NCI-H187 treated with DMSO at 0.1 percent for 48 hours (cell line): ENCODE measurements at places on chromosomes 13 and 19.

DNA sequence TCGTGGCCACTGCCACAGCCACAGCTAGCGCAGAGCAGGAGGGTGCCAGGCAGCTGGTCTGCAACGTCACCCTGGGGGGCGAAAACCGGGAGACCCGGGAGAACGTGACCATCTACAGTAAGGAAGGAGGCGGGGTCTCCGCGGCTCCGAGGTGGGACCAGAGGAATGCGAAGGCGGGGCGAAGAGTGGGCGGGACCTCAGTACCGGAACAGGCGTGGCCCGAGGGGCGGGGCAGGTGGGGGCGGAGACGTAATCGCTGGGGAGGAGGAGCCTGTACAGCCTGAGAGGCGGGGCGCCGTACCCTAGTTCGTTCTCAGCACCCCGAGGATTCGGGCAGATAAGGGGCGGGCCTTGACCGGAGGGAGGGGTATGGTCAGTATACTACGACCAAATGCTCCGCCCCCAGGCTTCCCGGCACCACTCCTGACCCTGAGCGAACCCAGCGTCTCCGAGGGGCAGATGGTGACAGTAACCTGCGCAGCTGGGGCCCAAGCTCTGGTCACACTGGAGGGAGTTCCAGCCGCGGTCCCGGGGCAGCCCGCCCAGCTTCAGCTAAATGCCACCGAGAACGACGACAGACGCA lies 2.5 kb downstream of the ICAM5 start:
- DNase-seq: no peak

- DNase-seq: no peak
Observed at GRCh38 chr19:43957891-43958290, 6.9 kb downstream of the ZNF221 start.

- no peak for DNase-seq
Observed at GRCh38 chr13:32031025-32031814, at the start of gene FRY. TSS of gene FRY (plus strand) at chr13:32031774. CDS start at chr13:32031796, 22 bp downstream.

DNA sequence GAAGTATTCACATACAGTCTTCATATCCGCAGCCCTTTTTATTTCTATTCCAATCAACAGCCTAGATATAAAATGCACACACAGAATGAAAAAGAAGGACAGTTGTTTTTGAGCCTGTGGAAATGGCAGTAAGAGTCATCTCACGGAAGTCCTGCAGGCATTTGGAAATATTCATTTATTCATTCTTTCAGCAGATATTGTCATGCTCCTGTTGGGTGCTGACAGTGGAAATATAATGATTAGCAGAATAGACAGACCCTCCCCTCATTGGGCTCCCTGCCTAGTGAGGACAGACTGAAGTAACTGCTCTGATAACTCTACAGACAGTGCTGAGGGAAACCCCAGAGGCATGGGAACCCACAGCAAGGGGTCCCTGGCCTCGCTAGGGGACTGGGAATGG lies 392.3 kb downstream of the FOXO1 start:
- DNase-seq: no peak

GRCh38 chr13:93963266-93964145 lies 516.0 kb downstream of the DCT start:
- DNase-seq: no peak

- DNase-seq: no peak
Observed at GRCh38 chr19:35155441-35155840, 906 bp downstream of the FXYD5 start.

GRCh38 chr13:51628059-51628852 lies 44.0 kb downstream of the WDFY2 start:
- no peak for DNase-seq

GRCh38 chr13:44620057-44620456 lies 43.9 kb upstream of the TSC22D1 start:
- no peak for DNase-seq

DNA sequence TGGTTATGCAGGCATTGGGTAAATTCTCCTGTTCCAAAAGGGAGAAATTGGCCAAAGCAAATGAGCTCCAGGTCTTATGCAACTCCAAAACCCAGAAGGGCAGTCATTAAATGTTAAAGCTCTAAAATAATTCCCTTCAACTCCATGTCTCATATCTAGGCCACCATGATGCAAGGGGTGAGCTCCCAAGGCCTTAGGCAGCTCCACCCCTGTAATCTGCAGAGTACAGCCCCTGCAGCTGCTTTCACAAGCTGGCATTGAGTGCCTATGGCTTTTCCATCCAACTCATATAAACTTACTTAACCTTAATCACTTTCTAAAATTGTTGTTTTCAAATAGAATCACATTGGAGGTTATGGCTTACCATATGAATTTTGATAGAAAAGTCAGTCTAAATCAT lies 44.7 kb upstream of the ZNF429 start:
- no peak for DNase-seq

- DNase-seq: no peak
Observed at GRCh38 chr13:22289711-22290110, 618.8 kb downstream of the FGF9 start.

DNA sequence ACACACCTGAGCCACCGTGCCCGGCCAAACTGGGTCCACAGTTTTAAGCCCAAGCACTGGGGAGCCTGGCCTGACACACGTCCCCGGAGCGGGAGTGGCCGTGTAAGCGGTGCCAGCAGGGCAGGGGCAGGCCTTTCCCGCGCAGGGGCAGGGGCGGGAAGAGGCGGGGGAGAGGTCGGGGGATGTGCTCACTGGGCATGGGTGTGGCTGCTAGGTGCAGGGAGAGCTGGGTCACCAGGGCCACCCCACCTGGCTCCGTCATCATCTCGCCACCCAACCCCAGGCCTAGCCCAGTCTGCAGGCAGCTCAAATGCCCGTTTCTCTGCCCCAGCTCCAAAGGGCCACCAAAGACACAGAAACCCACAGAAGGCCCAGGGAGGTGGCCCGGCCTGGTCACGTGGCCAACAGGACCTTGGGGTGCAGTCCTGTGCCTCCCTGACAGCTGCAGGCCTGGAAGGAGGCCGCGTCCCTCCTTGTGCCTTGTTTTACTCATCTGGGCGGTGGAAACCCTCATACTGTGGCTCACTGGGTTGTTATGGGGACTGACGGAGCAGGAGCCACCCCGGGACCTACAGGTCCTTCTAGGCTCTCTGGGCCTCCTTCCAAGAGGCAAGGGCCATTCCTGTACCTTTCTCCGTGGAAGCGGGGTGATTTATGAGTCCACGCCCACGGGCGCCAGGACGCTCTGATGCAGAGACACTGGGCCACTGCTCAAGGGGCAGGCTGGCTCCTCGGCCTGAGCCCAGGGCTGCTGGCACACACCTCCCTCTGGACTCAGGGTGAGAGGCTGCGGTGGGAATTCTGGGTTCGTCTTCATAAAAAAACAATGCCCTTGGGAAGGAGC lies 27.7 kb downstream of the MAP2K2 start:
- DNase-seq: no peak

DNA sequence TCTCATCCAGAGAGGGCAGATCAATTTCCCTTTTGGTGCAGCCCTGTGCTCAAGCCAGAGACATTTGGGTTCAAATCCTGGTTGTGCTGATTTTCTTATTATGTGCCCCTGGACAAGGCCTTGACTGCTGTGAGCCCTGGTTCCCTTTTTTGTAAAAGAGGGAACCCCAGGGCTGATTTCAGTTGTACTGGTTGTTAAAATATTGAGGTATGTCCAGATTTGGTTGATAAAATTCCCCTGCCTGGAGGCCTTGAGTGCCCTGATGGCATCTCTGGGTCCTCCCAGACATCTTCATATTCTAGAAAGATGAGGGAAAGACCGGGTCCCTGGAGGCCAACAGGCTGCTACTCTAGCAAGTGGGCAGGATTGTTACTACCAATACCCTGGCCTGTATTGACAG lies 14.4 kb upstream of the PLAUR start:
- no peak for DNase-seq

DNA sequence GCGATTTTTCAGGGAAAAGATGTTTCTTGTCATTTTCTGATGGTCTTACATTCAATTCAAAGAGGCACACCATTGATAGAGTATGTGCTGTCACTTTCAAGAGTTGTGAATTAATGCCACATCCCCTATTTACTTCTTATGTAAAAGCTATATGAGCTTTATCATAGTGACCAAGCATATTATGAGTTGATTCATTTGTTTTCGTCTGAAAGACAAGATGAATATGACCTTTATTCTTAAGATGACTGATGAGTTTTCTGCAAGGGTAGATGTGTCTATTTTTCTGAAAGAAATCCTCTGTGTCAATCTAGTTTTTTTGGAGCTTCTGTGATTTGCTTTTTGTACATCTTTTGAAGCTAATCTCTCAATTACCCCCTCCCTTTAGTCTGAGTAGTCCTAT lies 676.3 kb upstream of the ARGLU1 start:
- DNase-seq: no peak

DNA sequence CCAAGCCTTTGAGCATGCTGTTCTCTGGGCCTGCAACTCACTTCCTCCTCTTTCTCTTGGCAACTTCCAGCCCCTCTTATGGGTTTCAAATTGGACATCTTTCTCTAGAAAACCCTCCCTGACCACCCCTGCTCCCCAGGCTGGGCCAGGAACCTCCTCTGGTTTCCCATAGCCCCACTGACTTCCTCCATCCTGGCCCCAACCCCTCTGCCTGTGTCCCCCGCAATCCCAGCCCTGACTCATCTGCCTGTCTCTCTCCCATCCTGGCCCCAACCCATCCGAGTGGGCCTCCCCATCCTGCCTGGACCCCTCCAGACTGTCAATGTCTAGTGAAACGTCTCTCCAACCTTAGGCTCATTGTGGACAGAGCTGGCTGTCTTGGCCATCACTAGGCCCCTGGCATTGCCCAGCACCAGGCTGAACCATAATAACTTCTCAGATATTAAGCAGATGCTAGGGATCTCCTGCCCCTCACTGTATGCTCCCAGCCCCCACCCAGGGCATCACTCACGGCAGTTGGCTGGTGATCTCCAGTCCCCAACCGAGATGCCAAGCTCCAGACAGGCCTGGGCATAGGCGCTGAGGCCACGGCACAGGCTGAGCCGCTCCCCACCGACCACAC lies 16.8 kb downstream of the FCGBP start:
- DNase-seq: no peak

DNA sequence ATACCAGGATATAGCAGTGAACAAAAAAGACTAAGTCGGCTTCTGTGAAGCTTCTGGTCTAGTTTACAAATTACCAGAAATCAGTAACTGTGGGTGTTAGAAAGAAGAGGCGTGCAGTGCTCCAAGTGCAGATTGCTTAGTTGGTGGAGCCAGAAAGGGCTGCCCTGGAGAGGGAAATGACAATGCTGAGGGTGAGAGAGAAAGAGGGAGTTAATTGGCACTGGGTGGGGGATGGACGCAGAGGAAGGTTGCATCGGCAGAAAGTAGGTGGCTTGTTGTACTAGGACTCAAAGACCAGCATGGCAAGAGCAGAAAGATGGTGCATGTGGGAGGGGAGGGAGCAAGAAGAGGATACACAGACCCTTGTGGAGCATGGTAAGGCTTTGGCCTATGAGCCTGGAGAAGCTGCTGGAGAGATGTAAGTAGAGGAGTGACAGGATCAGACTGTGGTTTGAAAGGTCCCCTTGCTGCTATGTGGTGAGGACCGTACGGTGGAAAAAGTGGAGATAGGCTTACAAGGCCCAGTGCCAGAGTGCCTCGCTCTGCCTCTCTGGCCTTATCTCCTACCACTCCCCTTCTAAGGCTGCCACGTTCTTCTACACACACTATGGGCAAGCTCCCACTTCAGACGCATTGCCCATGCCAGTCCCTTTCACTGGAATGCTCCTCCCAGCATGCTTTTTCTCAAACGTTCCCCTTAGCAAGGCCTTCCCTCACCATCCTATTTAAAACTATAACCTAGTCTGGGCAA lies 13.5 kb downstream of the SMG9 start:
- no peak for DNase-seq

GRCh38 chr13:32650705-32651311 lies 64.6 kb downstream of the PDS5B start:
- DNase-seq: no peak

GRCh38 chr13:110232756-110233155 lies 74.2 kb downstream of the COL4A1 start:
- no peak for DNase-seq

DNA sequence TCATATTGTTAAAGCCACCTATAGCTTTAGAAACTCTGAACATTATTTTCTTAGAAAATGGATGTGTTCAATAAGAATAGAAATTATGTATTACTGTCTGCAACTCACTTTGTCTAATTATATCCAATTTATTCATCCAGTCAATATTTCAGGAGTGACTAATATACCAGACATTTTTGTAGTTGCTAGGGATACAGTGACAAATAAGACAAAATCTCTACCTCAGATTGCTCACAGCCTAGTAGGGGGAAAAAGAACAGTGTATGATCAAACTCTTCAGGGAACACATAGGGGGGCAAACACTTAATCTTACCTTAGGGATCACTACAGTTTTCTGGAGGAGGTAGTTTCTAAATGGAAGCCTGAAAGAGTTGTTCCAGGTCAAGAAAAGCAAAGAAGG lies 8.6 kb downstream of the BRCA2 start:
- DNase-seq: no peak
